Activated CD4-positive, alpha-beta T cell treated with anti-CD3 and anti-CD28 coated beads, Interleukin-10, Interleukin-2, amounts not matched to agents 100 ng/mL and 50 ng/mL, durations not matched to agents 16 hours and 8 hours (primary cell): ENCODE measurements at places on chromosomes 11 and 22.

DNA sequence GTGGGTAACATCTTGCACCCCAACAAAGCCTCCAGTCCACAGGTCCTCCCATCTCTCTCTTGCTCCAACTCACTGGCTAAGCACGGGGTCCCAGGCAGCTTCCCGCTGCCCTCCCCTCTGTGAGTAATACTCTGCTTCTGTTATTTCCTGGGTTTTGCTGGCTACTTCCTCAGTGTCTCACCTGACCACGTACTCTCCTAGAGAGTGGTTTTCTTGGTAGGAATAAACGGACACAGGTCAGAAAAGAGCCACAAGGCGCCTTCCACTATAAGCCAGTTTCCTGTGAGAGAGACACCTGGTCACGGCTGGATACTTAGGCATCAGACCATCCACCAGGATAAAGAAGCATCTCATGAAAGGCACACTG lies 36.0 kb downstream of the ARRB1 start:
- DNase-seq = no peak

DNA sequence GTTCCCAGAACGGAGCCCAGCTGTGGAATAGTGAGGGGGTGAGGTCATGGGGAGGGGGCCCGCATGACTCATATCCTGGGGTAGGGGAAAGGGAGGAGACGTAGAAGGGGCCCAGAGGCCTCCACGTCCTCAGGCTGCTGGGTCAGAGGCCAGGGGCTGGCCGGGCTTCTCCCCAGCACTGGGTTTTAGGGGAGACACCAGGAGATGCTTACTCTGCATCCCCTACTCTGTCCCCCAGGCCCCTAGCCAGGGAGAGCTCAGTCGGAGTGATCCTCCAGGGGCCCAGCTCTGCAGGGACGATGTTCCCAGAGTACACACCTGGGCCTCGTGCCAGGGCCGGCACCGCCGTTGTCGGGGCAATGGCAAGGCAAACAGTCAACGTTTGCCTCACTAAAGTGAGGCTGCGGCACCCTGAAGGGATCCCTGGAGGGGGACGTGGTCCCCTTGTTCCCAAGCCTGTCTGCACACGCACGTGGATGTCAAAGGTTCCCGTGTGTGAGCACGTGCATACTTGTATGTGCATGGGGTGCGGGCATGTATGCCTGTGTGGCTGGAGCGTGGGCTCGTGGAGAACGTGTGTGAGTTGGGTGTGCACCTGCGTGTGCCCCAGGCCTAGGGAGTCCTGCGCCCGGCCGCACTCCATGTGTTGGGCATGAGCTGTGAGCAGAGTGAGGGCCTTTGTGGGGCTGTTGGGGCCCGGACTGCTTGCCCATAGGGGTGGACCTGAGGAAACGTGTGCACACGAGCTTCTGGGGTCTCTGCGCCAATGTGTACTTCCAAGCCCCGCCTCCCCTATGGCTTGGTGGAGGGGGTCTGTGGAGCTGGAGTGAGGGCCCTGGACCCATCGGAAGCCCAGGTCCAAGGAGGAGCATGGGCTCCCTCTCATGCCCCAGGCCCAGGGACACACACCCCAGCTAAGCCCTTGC lies 14.2 kb downstream of the PRR33 start:
- DNase-seq = no peak

DNA sequence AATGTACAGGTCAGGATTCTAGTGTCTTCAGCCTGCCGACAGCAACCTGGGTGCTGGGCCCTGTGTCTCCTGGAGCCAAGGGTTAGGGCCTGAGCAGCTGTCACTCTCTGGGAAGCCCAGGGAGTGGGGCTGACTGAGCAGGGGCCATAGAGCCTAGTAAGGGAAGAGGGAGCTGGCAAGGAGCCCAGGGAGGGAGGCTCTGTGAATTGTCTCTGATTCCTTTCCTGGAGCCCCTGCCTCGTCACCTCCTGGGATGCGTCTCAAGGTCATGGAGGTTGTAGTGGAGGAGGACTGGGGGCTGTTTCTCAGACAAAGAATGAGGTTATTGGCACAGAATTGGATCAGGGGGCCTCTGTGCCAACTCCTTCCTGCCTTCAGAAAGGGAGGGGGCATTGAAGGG lies 11.8 kb downstream of the SOX10 start:
- DNase-seq = no peak

DNA sequence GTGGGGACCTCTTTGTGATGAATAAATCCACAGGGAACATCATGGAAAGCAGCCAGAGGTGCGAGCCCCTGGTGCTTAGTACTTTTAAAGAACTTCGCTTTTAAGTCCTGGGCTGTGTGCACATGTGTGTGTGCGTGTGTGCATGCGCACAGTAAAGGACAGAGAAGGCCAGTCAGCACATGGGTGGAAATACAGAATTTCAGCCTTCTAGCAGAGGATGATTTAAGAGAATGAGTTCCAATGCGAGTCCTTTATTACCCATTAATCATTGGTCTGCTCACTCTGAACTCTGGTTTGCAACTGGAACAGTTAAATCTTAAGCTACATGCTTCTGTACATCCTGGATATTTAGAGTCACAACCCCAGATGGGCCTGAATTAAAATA lies 18.9 kb downstream of the TEAD1 start:
- DNase-seq = no peak

GRCh38 chr11:46658259-46658658 lies 40.9 kb downstream of the ATG13 start:
- DNase-seq = no peak

DNA sequence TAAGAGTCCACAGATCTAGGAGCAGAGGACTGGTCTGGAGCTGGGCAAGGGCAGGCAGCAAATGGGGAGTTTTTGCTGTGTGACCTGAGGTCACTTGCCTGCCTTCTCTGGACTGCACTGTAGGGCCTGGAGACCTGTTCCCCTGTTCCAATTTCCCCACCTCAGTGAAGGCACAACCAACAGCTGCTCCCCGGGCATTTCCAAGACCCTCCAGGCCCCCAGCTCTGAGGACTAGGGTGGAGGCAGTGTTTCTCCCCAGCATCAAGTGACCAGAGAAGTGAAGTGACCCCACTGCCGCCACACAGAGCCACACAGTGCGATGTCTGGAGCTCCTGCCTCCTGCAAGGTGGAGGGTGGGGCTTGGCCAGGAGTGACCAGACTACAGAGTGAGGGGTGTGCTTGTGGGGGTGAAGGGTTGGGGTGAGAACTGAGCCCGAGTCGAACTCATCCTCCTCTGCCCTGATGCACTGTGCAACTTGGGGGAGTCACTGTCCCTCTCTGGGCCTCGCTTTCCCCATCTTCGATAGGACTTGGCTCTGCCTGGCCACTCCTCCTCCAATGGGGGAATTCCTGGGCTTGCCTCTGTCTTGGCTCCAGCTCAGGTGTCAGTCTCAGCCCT lies 21.6 kb downstream of the P2RY2 start:
- no peak for DNase-seq

DNA sequence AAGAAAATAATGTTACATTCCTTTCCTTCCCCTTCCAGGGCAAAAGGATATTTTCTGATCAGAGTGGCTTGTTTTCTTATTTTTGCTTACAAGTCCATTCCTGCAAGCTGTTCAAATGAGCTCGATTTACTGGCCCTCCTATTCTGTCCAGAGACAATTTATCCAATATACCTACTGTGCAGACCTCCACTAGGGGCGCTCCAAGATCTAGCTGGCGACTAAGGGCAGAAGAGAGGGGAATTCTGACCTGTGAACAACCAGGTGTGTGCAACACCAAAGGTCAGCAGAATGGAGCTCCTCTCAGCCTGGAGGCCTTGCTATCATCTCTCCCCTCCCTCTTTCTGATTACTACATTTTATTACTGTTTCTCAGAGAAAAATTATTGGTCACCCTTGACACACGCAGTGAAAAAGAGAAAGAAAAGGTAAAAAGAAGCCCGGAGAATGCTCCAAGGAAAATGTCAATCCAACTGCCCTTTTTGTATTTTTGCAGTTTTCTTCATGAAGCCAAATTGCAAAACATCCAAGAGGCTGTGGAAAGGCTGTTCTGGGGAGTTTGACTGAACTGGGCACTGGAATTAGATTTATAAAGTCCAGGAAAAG lies 3.2 kb downstream of the SEZ6L start:
- DNase-seq = peak; percentile 47

GRCh38 chr22:20393705-20394476 lies at the start of gene ZNF74:
ZNF74 (plus strand) TSS chr22:20394151; CDS start chr22:20394629, 478 bp downstream.
- peak; percentile 91 for DNase-seq

DNA sequence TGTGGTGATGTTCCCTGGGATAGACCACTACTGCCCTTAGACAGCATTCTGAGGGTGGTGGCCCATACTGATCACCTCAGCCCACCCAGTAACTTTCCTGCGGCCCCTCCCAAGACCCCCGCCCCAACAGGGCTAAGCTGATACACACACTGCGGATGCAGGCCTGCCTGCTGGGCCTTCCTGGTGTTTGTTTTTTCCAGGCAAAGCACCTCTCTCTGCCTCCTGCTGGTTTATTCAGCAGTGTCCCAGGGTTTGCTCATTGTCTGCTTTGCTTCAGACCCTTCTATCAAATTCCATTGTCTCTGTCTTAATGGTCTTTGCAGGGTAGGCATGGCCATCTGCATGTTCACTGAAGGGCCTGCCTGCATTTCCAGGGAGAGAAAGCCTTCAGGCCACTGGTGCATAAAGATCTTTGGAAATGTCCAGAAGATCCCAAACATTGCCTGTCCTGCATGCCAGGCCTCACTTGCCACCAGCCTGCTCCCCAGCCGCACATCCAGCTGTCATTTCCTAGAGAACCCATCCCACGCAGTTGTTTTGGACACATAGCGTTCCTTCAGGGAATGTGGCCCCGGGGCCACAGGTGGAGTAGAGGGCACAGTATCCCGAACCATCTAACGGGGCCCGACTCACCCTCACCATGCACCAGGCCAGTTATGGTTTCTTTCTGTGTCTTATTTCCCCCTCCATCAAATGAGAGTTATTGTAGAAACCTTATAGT lies 50.2 kb downstream of the BCR start:
- DNase-seq = no peak

GRCh38 chr11:100712583-100712982 lies 25.5 kb downstream of the ARHGAP42 start:
- no peak for DNase-seq

- no peak for DNase-seq
Measured at GRCh38 chr11:132126973-132127899, 756.8 kb downstream of the NTM start.

DNA sequence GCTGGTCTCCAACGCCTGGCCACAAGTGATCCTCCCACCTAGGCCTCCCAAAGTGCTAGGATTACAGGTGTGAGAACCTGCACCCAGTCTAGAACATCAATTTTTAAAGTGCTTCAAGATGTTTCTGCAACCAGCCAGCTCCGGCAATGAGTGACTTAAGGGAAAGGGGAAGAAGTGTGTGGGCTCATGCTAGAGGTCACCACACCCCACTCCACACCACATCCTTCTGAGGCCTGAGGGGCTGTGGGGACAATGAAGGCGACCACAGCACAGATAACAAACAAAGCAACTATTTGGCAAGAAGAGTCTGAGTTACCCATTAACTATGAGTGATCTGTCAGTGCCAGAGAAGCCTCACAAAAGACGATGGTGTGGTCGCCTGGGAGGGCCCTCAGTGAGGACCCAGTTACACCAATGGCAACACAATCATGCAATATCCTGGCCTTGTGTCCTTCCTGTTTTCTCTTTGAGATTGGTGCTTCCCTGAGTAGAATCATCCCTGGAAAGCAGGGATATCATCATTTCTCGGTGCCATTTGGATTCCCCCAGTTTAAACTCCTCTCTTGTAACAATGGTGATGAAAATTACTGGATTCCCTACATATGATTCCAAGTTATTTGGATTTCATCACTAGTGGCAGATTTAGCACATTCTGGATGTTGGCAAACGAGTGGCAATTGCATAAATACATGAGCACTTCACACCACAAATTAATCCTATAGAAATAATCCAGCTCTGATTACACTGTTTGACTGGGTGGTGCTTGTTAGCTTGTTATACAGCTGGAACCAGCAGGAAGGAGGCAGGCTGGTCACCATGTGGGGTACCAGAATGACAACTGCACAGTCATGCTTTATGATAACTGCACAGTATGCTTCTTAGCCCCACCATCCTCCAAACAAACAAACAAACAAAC lies 18.4 kb downstream of the ABTB2 start:
- no peak for DNase-seq

DNA sequence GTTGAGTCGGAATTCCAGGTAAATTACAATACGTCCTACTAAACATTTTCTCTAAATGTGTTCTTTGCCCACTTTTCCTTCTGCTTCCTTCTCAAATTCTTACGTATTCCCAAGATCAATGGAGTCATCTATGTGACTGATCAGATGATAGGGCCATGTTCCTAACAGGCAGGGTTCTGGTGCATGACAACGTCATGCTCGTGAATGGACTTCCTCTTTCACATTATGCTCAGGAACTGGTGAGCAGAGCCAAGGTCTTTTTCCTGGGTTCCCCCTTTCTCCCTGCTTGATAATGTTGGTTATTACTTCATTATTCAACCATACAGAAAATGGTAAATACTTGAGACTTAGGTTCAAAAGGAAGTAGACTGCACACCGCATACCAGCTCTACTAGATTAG lies 789.4 kb downstream of the OPCML start:
- no peak for DNase-seq

- DNase-seq = no peak
Measured at GRCh38 chr11:119920666-119921387, 191.8 kb upstream of the NECTIN1 start.

GRCh38 chr22:37525073-37525745 lies 6.0 kb upstream of the CARD10 start:
- no peak for DNase-seq

GRCh38 chr11:46296528-46297448 lies 19.3 kb downstream of the CREB3L1 start:
- DNase-seq = no peak

DNA sequence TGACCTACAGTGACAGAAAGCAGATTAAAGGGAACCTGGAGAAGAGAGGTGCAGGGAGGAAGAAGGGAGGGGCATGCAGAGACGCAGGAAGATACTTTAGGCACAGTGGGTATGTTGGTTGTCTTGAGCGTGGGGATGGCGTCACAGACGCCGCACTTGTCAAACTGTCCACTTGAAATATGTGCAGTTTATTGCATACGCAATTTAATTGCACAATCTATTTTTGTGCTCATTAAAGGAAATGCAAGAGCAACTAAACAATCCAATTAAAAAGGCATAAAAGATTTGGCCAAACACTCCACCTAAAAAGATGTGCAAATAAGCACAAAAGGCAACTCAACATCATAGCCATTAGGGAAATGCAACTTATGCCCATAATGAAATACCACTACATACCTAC lies 16.8 kb downstream of the GNB1L start:
- DNase-seq = no peak

- no peak for DNase-seq
Measured at GRCh38 chr11:35654711-35655110, 7.9 kb upstream of the TRIM44 start.
